ENCODE measurements at places on chromosomes 2 and 18.

DNA sequence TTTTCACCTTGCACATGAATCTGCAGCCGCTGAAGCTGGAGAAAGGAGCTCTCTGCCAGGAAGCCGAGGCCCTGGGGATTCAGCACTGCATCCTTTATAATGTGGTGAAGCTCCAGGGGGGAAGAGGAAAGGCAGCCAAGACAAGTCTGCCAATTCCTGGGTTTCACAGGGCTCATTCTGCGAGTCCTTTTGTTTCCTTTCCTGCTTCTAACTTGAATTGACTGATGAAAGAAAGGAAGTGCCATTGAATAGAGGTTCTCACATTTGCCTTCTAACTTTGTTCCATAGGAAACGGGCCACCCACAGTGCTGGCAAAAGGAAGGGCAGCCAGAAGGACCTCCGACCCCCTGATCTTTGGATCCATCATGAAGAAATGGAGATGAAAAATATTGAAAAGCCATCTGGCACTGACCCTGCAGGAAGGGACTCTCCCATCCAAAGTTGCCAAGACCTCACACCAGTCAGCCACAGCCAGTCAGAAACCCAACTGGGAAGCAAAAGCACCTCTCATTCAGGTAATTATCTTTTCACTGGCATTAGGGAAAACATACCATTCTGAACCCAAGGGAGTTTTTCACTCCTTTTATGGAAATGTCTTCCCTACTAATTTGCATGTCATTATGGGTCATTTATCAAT, 765.4 kb downstream of the MBD2 start:
- no peaks in the 10 kb centered on the region for H3K36me3 ChIP-seq
- H3K27ac ChIP-seq: no peak overlapping the region
- H3K27me3 ChIP-seq: no peaks in the 10 kb centered on the region
- DNase-seq: no peak
- no peaks in the 10 kb centered on the region for H3K4me1 ChIP-seq

DNA sequence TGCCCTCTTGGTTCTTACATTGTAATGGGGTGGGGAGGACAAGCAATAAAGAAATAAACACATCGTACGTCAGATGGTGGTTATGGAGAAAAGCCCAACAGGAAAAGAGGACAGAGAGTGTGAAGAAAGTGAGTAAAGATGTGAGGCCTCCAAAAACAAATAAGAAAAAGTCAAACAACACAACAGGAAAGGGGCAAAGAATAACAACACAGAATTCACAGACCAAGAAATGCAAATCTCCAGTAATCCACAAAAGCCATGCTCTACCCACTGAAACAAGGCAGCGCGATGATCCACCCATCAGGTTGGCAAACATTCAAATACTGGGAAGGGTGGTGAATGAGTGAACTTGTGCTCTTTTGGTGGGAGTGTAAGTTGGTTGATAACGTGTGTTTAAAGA, 16.7 kb upstream of the DUSP2 start:
- peaks cover 29% of the 10 kb centered on the region for H3K36me3 ChIP-seq
- H3K27ac ChIP-seq: peak overlapping the region; percentile 99
- H3K4me3 ChIP-seq: peak overlapping the region; percentile 82
- no peaks in the 10 kb centered on the region for H3K27me3 ChIP-seq
- no peak for DNase-seq

DNA sequence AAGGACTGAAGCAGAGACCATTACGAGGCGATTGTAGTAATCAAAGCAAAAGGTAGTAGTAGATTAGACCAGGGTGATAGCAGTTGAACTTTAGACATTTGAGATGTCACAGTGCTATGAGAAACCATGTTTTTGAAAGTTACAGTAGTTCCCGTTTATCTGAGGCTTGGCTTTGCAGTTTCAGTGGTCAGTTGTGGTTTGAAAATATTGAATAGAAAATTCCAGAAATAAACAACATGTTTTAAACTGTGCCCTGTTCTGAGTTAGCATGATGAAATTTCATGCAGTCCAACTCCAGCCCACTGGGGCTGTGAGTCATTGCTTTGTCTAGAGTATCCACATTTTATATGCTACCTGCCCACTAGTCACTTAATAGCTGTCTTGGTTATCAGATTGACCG, 47.5 kb downstream of the ZNF638 start:
- peak overlapping the region; percentile 19 for H3K27ac ChIP-seq
- H3K4me1 ChIP-seq: peaks cover 20% of the 10 kb centered on the region
- no peak overlapping the region for H3K4me3 ChIP-seq
- H3K27me3 ChIP-seq: no peaks in the 10 kb centered on the region

DNA sequence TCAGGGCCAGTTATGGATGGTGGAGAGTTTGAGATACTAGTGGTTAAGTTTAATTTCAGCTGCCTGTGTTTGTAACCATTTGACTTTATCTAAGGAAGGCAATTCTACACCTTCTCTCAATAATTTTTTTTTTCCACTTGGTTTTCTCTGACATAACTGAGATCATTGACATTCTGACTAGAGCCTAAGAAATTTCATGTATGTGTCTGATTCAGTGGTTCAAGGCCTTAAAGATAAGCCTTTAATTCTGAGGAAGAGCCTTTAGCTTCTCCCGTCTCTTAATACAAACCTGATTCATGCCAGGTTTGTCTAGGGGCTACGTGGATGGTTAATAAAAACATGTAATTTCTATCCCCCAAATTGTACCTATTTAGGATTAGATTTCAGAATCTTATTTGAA, 971.4 kb downstream of the DPP10 start:
- no peak for DNase-seq
- H3K36me3 ChIP-seq: no peaks in the 10 kb centered on the region
- no peaks in the 10 kb centered on the region for H3K4me1 ChIP-seq
- no peak overlapping the region for H3K4me3 ChIP-seq

- no peak overlapping the region for H3K4me3 ChIP-seq
- no peak overlapping the region for H3K27ac ChIP-seq
- DNase-seq: no peak
- no peaks in the 10 kb centered on the region for H3K27me3 ChIP-seq
These were observed 174.6 kb upstream of the ALPP start for GRCh38 chr2:232203936-232204335.

- H3K4me1 ChIP-seq: peaks cover 13% of the 10 kb centered on the region
- no peak overlapping the region for H3K27ac ChIP-seq
- H3K27me3 ChIP-seq: no peaks in the 10 kb centered on the region
- H3K4me3 ChIP-seq: no peak overlapping the region
- DNase-seq: no peak
These were observed 212.2 kb downstream of the TRIB2 start for GRCh38 chr2:12928775-12929401.

- H3K4me1 ChIP-seq: peaks cover 68% of the 10 kb centered on the region
- DNase-seq: no peak
- H3K36me3 ChIP-seq: peaks cover 1% of the 10 kb centered on the region
These were observed 68.0 kb downstream of the ZFP36L2 start for GRCh38 chr2:43158259-43158880.

- peaks cover 2% of the 10 kb centered on the region for H3K36me3 ChIP-seq
- H3K27me3 ChIP-seq: peaks cover 18% of the 10 kb centered on the region
- H3K27ac ChIP-seq: no peak overlapping the region
- no peak overlapping the region for H3K4me3 ChIP-seq
- DNase-seq: no peak
These were observed 389.7 kb upstream of the ATP5MC3 start for GRCh38 chr2:175571078-175571653.

GRCh38 chr18:60996326-60996725, 336.9 kb upstream of the CDH20 start:
- H3K27me3 ChIP-seq: no peaks in the 10 kb centered on the region
- no peak overlapping the region for H3K27ac ChIP-seq
- H3K4me1 ChIP-seq: no peaks in the 10 kb centered on the region
- no peaks in the 10 kb centered on the region for H3K36me3 ChIP-seq

DNA sequence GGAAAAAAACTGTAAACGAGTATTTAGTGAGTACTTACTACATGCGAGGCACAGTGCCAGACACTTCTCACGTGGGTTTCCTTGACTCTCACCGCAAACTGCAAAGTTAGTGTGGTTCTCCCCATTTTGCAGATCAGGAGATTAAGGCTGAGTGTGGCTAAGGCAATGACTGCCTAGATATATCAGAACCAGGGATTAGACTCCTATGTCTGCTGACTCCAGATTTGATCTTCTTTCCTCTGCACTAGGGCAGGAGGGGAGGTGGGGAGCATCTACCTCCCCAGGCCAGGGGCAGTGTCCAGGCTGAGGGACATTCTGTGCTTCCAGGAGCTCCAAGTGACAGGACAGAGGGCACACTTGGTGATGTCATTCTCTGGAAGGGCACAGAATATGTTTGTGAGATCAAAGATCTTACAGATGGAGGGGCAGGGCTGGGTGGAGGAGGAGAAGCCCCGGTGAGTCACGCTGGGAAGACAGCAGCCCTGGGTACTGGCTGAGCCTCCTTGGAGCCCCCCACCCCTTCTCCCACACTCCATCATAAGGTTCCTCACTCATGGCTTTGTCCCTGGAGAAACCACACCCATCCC, 92.4 kb downstream of the RHOB start:
- no peak overlapping the region for H3K4me3 ChIP-seq
- peaks cover 2% of the 10 kb centered on the region for H3K36me3 ChIP-seq
- DNase-seq: no peak
- no peaks in the 10 kb centered on the region for H3K4me1 ChIP-seq

Data from central memory CD8-positive, alpha-beta T cell (primary cell).